ENCODE measurements at places on chromosomes 7 and 10. TPM values are rescaled to one million over a fixed set of nuclear protein-coding genes. Genes with fewer than 3 reads are reported as not detected.

The CPED1 gene
- total RNA-seq, result 10.5 TPM

The CCNY gene
- total RNA-seq, result 38.6 TPM

The AOC1 gene
- total RNA-seq, result not detected

The LIPJ gene
- total RNA-seq, result not detected

The TRIM4 gene
- total RNA-seq, result 26.5 TPM

The GSDME gene
- total RNA-seq, result 14.9 TPM

The FGL2 gene
- total RNA-seq, result 0.97 TPM

The ZP3 gene
- total RNA-seq, result 0.54 TPM

The SPOCK2 gene
- total RNA-seq, result 0.16 TPM

The LARP4B gene
- total RNA-seq, result 21.5 TPM

The CAV2 gene
- total RNA-seq, result 76.2 TPM

The CRHR2 gene
- not detected for total RNA-seq

The UFSP1 gene
- total RNA-seq, result 6.0 TPM

The ACTL6B gene
- total RNA-seq, result not detected

The CADPS2 gene
- total RNA-seq, result 10.5 TPM

The GDF2 gene
- total RNA-seq, result not detected

The NME8 gene
- total RNA-seq, result not detected

The LIPF gene
- not detected for total RNA-seq

All from cardiac atrium fibroblast (primary cell).